ENCODE measurements at places on chromosomes 3 and 15.

DNA sequence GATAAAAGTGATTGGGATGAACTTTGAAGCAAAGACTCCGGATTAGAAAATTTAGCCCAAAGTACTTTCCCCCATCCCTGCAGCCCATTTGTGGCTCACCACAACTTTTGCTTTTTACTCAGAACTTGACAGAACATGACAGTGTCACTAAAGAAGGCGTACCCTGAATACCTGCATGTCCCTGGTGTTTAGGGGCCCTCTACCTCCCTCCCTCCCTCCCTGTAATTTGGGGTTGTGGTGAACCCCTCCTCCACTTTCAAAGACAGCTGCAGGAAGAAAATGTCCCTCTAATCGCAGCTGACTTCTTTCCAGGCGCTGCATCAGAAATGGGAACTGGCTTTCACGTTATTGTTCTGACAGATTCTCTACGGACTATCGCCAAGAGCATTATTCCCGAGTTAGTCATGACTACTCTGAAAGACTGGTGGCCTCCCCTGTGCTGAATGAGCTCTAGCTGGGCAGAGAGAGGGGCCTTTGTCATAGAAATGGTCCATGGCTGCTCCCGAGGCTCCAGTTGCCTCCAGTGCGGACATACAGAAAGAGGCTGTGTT lies 93.2 kb upstream of the ARHGEF3 start:
- DNase-seq: no peak

GRCh38 chr15:41501191-41501917 lies 7.7 kb downstream of the ITPKA start:
- no peak for DNase-seq

DNA sequence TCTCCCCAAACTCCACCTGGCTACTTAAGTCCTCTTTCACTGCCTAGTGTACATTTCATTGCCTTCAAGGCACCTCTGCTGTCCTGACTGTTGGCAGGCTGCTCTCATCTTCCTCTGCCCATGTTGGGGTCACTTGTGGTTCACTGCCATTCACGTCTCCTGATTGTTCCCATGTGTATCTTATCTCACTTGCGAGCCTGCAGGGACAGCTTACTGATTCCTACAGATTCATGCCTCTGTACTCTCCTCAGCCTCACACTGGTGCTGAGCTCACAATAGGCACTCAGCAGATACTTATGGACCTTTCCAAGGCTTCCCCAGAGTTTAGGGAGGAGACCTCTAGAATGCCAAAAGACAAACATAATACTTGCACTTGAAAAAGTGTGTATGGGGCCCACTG lies 28.8 kb upstream of the ANP32A start:
- no peak for DNase-seq

DNA sequence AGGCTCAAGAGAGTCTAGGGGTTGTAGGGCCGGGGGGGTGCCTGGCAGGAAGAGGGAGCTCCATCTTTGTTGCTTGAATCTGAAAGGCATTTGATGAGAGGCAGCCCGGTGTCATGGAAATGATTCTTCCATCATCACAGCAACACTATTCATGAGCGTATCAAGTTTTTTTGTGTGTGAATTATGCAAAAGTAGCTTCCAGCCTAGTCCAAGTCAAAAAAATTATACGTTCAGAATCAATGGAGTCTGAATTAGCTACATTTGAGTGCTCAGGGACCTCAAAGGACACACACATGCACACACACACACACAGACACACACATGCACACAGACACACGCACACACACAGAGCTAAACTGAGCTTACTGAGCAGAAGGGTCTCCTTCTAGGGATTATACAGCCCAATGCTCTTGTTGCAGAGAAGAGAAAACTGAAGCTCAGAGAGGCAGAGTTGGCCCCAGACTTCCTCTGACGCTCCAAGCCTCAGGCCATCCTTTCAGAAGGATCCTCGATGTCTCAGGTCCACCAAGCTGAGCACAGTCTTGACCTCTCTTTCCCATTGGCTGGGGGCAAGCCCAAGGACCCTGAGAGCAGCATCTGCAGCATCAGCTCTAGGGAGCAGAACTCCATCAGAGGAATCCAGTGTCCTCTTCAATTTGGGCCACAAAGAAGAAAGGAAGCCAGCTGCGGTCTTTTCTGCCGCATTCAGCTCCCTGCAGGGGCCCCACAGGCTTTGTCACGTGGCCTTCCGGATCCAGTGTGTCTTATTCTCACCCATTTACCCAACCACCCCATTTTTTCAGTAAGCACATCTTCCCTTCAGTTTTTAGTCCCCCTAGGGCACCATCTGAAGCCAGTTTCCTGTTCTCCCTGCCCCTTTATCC lies 228.0 kb downstream of the UACA start:
- DNase-seq: no peak

GRCh38 chr15:36808411-36809160 lies 229.2 kb downstream of the CDIN1 start:
- DNase-seq: no peak

DNA sequence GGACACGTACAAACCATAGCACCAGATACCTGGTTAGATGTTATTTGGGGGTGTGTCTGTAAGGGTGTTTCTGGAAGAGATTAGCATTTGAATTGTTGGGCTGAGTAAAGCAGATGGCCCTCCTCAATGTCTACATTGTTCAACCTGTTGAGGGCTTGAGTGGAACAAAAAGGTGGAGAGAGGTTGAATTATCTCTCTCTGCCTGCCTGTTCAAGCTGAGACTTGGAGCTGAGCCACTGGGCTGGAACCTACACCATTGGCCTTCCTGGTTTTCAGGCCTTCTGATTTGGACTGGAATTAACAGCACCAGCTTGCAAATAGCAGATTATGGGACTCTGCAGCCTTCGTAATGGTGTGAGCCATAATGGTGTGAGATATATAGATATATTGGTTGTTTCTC lies 71.3 kb upstream of the CORO2B start:
- no peak for DNase-seq

DNA sequence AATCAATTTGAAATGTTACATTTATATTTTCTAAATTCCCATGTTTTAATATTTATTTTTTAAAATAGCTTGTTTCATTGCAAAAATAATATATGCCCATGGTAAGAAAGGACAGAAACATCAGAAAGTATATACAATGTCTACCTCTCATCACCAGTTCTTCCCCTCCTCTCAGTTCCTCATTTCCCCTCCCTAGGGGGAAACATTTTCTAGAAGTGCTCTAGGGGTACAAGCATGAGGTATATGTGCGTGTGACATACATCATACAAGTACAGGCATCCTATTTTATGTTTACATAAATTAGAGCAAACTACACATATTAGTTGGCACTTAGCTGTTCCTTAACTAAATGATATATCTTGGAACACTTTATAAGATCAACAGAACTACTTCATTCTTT lies 189.3 kb upstream of the VEPH1 start:
- no peak for DNase-seq
